ENCODE measurements at places on chromosomes 16 and 17. TPM values are rescaled to one million over a fixed set of nuclear protein-coding genes. Genes with fewer than 3 reads are reported as not detected.

- H3K36me3 ChIP-seq = no peaks in the 10 kb centered on the region
- H3K27me3 ChIP-seq = no peaks in the 10 kb centered on the region
- DNase-seq = no peak
- H3K4me3 ChIP-seq = no peak overlapping the region
These were observed 1141.1 kb downstream of the CDH11 start for GRCh38 chr16:63980763-63981162.

DNA sequence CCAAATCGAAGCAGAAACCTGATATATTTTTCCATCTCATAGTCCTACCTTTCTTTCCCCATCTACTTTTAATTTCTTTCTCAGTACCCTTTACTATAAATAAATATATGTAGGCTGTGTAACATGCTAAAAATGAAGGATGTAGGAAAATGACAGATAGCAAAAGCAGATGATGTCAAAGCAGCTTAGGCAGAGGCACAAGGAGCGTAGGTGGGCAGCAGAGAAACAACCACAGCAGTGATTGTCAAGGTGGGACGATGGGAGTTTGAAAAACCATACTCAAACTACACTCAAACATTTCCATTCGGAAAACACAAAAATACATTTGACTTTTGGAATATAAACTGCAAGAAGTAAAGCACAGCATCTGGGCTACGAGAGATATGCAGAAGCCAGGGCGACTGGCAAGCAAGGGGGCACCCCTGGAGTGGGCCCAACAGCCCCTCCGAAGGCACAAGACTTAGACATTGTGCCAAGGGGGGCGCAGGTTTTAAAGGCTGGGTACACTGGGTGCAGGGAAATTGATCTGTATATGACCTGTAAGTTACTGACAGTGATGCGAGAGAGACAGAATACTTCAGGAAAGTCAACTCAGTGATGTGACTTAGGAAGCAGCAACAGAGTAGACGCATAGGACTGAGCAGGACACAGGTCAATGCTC, 31.1 kb downstream of the SNN start:
- H3K4me1 ChIP-seq = no peaks in the 10 kb centered on the region
- peak overlapping the region; percentile 0 for H3K27ac ChIP-seq
- H3K36me3 ChIP-seq = peaks cover 20% of the 10 kb centered on the region
- H3K27me3 ChIP-seq = no peaks in the 10 kb centered on the region

DNA sequence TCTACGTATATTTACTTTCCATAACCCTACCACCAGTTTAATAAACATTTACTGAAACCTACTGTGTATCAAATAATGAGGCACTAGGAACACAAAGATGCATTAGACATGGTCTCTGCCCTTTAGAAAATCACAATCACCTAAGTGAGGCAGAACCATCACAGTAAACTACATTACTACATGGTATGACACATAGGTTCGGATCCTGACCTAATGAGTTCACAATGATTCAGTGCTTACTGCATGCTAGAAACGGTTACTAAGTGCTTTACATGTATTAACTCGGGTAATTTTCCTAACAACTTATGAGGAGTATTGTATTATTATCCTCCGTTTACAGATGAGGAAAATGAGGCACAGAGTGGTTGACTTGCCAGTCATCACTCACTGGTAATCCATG, 5.2 kb upstream of the SYNRG start:
- no peak overlapping the region for H3K4me3 ChIP-seq
- H3K27ac ChIP-seq = no peak overlapping the region
- H3K4me1 ChIP-seq = peaks cover 3% of the 10 kb centered on the region
- H3K36me3 ChIP-seq = peaks cover 16% of the 10 kb centered on the region
- H3K27me3 ChIP-seq = no peaks in the 10 kb centered on the region

OR3A3 gene
- not detected for total RNA-seq

Measured in progenitor cell of endocrine pancreas (in vitro differentiated cells).